D721Med (cell line): ENCODE measurements at places on chromosomes 4 and X.

GRCh38 chr4:183853548-183853940 is 51.6 kb upstream of the STOX2 start:
- no peak for DNase-seq

DNA sequence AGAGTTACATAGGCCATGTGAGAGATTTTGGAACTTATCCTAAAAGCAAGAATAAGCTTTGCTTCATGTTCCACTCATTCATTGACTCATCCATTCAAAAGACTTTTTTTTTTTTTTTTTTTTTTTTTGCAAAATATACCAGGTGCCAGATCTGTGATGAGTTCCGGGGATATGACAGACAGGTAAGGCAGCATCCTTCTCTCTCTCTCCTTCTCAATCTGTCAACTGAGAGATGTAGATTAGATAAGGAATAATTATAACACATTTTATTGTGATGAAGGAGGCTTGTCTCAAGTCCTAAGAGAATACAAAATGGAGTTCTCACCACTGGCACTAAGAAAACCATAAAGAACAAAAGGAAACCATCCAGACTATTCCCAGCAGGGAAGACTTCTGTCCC is 190.2 kb upstream of the CPEB2 start:
- no peak for DNase-seq

- no peak for DNase-seq
Observed at GRCh38 chrX:39759526-39760224, 338.1 kb downstream of the BCOR start.

DNA sequence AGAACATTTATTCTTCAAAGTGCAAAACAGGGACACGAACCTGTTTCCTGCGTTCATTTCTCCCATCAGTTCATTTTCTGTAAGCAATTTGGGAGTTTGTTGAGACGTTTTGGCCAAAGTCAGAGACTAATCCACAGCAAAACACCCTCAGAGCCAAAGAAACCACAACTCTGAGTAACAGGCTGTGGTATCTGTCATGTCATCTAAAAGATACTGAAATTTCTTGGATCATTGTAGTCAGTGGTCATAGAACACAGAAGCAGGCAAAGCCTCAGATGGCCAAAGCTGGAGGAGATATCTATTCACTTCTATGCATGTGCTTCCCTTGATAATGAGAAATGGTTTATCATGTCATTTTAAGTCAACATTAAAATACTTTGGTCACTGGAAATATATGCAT is 485.6 kb upstream of the GALNT7 start:
- no peak for DNase-seq

GRCh38 chr4:177376024-177376423 is 66.2 kb downstream of the AGA start:
- no peak for DNase-seq

DNA sequence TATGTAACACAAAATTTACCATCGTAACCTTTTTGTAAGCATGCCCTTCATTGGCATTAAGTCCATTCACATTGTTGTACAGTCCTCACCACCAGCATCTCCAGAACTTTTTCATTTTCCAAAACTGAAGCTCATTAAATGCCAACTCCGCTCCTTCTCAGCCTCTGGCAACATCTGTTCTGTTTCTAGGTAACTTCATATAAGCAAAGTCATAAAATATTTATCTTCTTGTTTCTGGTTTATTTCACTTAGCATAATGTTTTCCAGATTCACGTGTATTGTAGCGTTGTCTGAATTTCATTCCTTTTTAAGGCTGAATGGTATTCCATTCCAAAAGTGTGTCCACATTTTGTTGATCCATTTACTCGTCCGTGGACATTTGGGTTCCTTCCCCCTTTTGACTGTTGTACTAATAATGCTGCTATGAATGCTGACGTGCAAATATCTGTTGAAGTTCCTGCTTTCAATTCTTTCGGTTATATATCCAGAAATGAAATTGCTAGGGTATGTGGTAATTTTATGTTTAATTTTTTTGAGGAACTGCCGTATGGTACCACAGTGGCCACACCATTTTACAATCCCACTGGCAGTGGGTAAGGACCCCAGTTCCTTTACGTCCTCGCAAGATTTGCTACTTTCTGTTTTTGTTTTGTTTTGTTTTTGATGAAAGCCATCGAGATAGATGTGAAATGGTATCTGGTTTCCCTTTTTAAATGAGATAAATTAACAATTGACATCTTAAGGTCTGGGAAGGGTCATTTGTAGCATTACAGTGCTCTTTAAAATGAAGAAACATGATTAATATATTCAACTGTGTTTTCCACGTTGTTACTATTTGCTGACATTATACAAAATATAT is 63.4 kb downstream of the PTTG2 start:
- no peak for DNase-seq

DNA sequence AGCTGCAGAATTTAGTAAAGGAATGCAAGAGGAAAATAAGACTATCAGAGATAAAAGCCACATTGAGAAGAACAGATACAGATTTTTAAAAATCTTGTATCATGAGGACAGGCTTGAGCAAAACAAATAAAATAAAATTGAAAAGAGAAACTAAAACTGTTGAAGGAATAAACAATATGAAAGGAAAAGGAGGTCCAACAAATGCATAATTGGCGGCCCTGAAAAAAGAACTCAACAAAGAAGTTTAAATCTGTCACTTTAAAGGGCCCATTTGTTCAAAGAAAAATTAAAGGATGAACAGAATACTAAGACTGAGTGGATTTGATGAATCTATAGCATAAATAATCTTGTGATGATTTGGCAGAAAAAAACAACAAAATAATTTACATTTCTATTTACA is 36.5 kb downstream of the TMPRSS11B start:
- DNase-seq, result no peak

DNA sequence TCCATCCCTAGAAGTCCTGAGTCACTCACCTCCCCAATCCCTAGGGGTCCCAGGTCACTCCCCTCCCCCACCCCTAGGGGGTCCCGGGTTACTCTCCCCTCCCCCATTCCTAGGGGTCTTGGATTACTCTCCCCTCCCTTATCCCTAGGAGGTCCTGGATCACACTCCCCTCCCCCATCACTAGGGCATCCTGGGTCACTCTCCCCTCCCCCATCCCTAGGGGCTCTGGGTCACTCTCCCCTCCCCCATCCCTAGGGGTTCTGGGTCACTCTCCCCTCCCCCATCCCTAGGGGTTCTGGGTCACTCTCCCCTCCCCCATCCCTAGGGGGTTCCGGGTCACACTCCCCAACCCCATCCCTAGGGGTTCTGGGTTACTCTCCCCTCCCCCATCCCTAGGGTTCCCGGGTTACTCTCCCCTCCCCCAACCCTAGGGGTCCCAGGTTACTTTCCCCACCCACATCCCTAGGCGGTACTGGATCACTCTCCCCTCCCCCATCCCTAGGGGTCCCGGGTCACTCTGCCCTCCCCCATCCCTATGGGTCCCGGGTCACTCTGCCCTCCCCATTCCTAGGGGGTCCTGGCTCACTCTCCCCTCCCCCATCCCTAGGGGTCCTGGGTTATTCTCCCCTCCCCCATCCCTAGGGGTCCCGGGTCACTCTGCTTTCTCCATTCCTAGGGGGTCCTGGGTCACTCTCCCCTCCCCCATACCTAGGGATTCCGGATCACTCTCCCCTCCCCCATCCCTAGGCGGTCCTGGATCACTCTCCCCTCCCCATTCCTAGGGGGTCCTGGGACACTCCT is 2.1 kb downstream of the ASMTL start:
- DNase-seq, result no peak

DNA sequence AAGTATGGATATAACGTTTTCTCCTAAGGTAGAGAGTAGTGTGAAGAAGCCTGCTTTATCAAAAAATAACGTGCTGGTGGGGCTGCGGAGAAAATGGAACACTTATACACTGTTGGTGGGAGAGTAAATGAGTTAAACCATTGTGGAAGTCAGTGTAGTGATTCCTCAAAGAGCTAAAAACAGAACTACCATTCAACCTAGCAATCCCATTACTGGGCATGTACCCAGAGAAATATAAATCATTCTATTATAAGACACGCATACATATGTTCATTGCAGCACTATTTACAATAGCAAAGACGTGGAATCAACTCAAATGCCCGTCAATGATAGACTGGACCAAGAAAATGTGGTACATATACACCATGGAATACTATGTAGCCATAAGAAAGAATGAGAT is 196.4 kb downstream of the DMD start:
- no peak for DNase-seq

- DNase-seq, result no peak
Observed at GRCh38 chrX:66914080-66914479, 275.2 kb upstream of the EDA2R start.

GRCh38 chr4:124946696-124947095 is 234.2 kb upstream of the ANKRD50 start:
- no peak for DNase-seq

DNA sequence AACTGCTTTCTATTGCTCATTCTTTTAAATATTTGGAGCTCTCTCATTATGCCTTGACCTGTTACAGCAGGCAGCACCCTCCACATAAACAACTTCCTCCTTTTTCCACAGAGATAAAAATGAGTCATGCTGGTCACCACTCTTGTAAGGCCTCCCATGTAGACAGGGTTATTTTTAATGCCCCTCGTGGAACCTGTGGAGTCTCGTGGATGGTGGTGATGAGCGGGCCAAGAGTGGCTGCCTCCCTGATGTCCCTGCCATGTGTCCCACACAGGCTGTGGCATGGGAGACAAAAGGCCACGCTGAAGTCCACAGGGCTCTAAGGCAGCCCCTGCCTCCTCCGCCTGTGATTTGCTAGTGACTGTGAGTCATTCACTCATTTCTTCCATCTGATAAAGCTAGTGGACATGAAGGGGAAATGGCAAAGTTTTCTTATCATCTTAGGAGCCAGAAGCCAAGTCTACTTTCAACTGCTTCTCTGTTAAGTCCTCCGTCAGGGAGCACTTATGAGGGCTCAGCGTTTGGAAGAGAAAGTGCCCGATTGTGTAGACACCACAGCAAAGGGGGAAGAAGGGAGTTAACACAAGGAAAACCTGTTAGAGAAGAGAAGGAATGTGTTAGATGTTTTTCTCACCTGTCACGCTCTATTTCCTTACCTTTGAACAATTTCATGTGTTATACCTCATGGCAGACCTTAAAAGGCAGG is 121.6 kb upstream of the FAT1 start:
- no peak for DNase-seq

- DNase-seq, result no peak
Observed at GRCh38 chr4:100509386-100509785, 8.4 kb downstream of the EMCN start.

DNA sequence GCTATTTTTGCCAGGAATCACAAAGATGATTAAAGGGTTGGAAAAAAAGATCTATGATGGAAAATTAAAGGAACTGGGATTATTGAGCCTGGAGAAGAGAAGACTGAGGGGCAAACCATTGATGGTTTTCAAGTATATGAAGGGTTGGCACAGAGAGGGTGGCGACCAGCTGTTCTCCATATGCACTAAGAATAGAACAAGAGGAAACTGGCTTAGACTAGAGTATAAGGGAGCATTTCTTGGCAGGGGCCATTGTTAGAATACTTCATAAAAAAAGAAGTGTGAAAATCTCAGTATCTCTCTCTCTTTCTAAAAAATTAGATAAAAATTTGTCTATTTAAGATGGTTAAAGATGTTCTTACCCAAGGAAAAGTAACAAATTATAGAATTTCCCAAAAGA is 75.1 kb downstream of the NPNT start:
- DNase-seq, result no peak

- DNase-seq, result no peak
Observed at GRCh38 chrX:51894697-51895336, 1.4 kb downstream of the MAGED1 start.

DNA sequence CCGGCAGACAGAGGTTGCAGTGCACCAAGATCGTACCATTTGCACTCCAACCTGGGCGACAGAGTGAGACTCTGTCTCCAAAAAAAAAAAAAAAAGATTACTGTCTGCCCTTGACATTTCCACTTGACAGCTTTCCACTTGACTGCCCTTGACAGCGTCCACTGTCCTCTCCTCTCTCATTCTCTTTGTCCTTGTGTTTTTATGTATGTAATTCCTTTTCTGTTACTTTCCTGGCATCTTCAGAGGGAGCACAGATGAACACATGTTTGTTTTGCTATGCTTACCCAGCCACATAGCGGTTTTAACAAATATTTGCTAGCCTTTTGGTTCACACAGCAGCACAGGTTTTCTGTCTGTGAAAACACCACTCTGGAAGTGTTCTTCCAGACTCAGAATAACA is 26.2 kb downstream of the SYAP1 start:
- no peak for DNase-seq

- no peak for DNase-seq
Observed at GRCh38 chr4:178745203-178745602, 1303.0 kb upstream of the AGA start.

DNA sequence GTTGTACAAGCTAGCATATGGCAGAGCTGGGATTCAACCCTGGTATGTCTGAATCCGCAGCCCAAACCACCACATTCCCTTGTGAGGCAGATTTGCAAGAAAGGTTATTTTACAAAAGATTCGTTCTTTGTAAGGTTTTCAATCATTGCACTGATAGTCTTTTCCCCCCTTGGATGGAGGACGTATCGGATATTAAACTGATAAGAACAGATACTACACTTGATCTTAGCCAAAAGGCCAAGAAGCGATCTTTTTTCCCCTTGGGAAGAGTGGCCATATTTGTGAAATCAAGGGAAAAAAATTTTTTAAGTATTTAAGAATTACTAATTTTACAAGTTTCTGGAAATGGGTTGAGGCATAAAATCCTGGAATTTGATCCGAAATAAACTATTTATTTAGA is 34.4 kb upstream of the MSMO1 start:
- no peak for DNase-seq

DNA sequence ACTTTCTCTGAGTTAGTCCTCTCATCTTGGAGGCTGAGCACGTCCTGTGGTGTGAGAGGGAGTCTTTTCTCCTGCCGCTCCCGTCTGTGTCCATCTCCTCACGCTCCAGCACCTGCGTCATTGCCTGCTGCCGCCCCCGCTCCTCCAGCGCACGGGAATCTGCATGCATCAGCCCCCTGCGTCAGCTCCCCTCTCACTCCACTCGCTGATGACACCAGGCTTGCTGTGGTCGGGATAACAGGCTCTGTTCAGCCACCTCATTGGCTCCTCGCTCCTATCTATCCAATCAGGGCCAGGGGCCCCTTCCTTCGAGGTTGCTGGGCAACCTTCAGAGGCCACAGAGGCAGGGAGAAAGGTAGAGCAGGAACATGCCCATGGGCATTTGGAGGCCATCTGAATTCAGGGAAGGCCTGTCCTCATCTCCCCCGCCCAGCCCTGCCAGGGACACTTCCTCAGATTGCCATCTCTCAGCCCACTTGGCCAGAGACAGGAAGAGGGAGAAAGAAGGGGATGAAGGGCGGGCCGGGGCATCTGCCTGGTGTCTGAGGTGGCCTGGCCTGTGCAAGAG is 9.3 kb downstream of the ZNF185 start:
- no peak for DNase-seq

- DNase-seq, result no peak
Observed at GRCh38 chr4:56080384-56080783, 131.6 kb downstream of the CEP135 start.

GRCh38 chr4:158229768-158230167 is 19.5 kb downstream of the TMEM144 start:
- no peak for DNase-seq

DNA sequence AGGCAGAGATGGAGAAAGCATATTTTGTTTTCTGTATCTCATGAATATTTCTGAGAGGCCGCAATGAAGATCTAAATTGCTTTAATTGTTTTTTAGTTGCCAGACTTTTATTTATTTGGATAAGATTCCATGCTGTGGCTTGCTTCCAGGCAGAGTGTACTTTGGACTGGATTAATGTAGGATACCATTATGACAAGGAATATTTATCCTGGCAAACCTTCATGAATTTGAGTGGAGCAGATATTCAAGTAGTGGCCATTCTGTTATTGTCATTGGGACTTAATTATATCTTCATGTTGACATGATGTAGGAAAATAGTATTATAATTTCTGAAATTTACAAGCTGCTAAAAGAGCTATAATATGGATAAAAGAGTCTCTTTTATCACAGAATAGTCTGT is 182.9 kb downstream of the C4orf33 start:
- DNase-seq, result no peak
